Naive thymus-derived CD4-positive, alpha-beta T cell (primary cell): ENCODE measurements at places on chromosomes 3 and 15. TPM values are rescaled to one million over a fixed set of nuclear protein-coding genes. Genes with fewer than 3 reads are reported as not detected.

DNA sequence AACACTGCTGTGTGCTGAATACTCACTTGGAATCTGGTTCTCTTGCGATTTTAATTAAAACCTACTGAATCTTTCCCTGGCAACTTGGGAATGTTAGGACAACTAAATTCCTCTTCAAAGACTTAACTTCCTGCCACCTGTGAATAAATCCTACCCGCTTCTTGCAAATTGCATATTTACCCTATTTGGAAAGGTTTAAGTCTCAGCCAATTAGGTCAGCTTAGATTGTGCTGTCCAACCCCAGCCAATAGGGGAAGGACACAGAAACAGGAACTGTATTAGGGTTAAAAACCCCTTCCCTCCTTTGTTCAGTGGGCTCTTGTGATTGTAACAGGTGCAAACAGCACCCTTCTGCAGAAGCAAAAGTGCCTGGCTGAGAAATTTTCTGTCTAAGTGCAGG is 38.6 kb upstream of the FSTL1 start:
- DNase-seq, result no peak

GRCh38 chr15:73704869-73705645 is 20.9 kb downstream of the CD276 start:
- peak; percentile 45 for DNase-seq

DNA sequence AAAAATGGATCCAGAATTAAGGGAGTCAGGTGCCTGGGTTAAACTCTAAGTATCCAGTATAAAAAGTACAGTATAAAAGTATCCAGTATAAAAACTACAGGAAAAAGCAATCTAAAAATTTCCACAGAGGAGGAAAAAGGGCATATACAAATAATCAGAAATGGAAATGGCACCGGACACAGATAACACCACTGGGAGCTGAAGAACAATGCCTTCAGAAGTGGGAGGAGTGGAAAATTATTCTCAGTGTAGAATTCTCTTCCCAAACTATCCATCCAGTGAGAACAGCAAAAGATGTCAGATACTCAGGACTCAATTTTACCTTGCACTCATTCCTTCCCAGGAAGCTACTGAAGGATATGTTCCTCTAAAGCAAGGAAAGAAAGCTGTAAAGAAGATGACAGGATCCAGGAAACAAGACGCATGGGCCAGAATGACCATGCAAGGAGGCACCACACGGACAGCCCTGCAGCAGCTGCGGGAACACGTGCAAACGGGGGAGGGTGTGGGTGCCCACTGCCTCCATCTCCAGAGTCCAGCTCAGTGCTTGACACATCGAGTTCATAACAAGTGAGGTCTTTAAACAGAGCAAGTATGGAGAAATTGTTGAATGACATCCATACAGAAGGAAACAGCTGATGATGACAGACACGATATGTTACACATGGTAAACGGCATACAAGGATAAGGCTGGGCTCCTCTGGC is 68.5 kb downstream of the CHSY1 start:
- DNase-seq, result no peak

DNA sequence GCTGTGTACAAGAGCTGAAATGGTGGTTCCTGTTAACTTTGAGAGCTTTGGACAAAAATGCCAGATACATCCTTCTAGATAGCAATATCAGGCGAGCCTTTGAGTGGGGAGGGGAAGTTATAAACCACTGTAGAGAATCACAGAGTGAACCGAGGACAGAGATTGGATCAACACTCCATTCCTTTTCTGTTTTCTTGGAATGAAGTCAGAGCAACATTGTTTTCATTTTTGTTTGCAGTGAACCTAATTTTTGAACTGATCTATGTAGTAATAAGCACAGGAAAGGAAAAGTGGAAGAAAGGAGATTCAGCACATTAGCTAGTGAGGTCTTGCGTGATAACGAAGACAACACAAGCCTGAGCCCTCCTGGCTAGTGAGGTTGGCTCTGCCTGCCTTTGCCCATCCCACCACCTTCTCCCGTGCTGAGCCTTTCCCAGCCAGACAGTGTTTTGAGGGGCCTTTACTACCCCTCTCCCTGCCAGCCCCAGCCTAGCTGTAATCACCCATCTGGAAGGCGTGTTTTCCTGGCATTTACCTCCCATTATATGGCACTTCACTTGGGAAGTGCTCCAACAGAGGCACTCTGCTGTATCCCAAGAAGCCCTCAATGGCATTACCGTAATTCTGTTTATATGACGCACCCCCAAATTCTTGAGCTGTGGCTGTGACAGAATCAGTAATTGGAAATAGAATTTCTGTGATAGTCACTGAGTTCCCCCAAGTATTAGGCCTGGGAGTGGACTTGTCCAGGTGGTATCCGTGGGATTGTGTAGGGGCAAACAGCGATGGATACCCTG is 129.8 kb downstream of the CACNA1D start:
- DNase-seq, result no peak

GRCh38 chr3:32334675-32335074 is 57.0 kb upstream of the CMTM7 start:
- DNase-seq, result peak; percentile 65

DNA sequence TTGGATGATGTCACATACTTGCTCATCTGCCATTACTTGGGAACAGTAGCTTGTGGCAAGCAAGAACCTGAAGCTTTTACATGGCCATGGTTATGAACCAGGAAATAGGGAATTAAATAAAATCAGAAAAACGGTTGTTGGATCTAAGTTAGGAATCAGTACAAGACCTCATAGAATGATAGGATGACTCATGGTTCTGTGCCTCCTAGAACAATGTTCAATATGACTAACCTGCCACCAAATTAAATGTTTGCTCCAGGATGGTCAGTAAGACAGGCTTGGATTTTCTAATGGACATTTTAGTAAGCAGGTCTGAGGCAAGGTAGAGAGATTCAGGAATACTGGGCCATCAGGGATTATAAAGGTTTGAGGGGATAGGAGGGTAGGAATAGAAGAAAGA is 218.9 kb downstream of the PLOD2 start:
- no peak for DNase-seq

DNA sequence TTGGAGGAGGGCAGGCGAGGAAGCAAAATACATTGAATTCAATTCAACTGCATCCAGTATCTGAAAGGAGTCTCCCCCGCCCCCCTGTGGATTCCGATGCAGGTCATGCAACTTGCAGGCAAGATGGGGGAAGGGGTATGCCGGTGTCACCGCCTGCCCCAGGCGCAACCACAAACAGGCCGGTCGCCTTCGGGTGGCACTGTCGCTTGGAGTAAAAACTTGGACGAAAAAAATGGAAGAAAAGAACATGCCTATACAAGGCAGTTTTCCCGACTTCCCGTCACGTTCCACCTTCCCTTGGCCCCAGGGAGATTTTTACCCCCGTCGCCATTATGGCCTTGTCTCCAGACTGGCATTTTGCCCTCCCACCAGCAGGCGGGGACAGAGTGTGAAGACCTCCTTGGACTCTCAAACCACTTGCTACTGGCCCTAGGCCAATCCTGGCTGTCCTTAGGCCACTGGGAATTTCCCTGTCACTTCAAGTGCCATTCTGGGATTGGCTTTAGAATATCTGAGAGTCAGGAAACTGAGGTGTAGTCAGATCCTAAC is 1.6 kb upstream of the NTRK3 start:
- DNase-seq, result no peak

Gene ACKR4
- 0.19 TPM for total RNA-seq

- DNase-seq, result no peak
Observed at GRCh38 chr3:168154089-168154488, 58.4 kb upstream of the GOLIM4 start.

DNA sequence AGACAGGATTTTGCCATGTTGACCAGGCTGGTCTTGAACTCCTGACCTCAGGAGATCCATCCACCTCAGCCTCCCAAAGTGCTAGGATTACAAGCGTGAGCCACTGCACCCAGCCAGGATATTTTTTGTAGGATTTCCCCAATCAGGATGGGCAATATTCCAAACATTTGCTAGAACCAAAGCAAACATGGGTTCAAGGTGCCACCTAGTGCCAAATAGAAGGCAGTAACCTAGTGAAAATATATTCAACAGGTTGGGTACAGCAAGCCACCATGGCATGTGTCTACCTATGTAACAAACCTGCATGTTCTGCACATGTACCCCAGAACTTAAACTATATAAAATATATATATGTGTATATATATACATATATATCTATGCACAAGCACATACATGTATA is 185.9 kb upstream of the CADM2 start:
- DNase-seq, result no peak

Gene ATP2B2
- total RNA-seq, result not detected

GRCh38 chr3:39130026-39130425 is 22.5 kb downstream of the TTC21A start:
- DNase-seq, result no peak

Gene SERINC4
- 0.57 TPM for total RNA-seq

DNA sequence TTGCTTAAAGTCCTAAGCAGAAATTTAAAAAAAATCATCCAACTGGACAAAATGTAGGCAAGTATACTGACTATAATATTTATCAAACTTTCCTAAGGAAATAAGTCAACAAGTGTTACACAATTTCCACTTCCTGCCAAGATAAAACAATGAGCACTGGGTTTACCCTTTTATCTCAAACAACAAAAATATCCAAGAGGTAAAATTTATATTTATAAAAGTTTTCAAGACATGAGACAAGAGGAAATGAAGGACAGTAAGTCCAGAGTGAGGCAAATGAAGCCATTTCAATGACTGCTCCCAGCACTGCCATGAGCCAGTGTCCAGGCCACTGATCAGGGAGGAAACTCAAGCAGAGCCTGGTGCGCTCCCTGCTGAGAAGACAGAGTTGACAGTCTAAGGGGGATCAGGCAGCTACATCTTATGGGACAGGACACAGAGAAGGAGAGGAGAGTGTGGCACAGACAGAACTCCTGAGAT is 439.4 kb downstream of the RAP2B start:
- DNase-seq, result no peak

Gene ANKRD28
- total RNA-seq, result 43.2 TPM

DNA sequence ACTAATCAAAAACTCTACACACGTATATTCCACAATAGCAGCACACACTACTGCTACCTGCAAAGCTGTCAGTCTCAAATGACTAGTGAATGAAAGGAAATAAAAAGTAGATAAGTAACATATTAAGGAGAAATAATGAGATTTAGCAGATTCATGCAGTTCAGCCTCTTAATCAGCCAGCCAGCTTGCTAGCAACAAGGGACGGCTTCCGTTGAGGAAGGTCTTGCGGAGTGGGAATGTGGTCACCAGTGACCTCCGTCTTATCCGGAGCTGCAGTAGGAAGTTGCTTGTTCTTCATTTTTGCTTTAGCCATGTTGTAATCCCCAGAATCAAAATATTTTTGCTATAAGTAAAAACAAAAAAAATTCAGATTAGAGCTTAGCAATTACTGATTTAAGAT is 17.1 kb downstream of the ARPP19 start:
- no peak for DNase-seq

GRCh38 chr3:17243621-17244020 is 358.9 kb downstream of the PLCL2 start:
- DNase-seq, result no peak

Gene RNU5B-1
- total RNA-seq, result not detected

- no peak for DNase-seq
Observed at GRCh38 chr3:128415200-128415772, 51.4 kb downstream of the DNAJB8 start.

DNA sequence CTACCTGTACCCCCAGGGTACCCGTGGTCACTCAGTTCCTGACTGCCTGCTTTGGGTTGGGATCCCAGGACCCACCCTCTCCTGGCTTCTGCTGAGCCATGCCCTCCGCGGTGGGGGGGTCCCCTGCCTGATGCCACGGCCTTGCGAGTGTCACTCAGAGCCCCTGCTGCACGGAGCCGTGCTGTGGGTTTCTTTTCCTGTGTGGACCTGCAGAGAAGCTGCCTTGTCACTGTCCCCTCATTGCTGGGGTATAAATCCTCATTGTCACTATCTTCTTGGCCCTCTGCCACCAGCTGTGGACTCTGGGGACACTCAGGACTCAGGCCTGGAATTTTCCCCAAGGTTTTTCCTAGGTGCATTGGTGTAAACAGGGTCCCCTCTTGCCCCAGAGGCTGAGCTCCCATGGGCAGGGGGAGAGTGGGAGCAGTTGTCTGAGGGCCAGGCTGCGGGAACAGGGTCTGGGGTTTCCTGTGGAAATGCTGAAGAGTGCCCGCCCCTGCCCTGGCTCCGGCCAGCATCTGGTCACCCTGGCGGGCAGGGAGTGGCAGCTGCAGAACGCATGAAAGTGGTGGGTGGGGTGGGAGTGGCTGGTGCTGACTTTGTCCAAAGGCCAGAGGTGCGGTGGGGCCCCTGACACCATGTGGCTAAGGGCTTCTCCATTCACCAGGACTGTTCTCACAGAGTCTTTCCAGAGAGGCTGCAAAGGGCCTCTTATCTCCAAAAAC is 191.7 kb downstream of the GOLGA6L6 start:
- DNase-seq, result peak; percentile 14

DNA sequence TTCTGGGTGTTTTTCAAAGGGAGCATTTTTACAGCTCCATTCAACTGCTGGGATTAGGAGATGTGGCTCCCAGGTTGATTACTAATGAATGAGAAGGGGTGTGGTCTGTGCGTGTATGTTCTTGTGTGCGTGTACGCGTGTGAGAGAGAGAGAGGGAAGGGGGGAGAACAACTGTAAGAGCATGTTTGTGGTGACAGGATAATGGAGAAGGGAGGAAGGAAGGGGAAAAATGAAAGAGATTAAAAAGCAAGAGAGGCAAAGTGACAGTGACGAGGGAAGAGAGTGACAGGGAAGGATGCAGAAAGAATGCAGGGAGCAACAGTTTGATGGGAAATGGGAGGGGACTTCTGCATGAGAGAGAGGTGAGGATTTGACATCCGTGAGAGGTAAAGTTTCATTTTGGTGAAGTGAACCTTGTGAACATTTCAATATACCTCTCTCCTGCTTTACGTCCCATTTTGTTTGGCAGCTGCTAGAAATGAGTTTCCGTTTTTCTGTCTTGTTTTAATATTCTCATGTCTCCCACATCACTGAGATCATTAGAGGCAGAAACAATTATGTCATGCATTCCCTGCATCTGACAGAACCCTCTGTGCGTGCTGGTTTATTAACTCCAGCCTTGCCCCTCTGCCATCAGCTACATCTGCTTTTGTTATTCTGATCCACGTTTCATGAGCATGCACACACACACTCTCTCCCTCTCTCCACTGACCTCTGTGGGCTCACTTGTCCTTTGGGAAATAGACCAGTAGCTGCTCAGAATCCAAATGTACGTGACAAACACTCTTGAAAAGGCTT is 161.6 kb downstream of the GAP43 start:
- no peak for DNase-seq

DNA sequence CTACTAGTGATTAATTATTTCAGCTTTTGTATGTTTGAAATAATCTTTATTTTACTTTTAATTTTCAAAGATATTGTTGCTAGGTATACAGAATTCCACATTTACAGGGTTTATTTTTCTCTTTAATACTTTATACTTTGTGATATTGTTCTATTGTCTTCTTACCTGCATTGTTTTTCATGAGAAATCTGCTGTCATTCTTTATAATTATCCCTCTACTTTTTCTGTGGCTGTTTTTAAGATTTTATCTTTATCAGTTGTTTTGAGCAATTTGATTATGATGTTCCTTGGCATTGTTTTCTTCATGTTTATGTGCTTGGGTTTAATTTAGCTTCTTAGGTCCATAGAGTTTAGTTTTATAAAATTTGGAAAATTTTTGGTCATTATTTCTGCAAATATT is 168.6 kb downstream of the DTWD1 start:
- no peak for DNase-seq

Gene SLC22A13
- total RNA-seq, result 0.62 TPM
